ENCODE measurements at places on chromosomes 4 and X.

GRCh38 chrX:28787206-28787605, 200.0 kb downstream of the IL1RAPL1 start:
- no peak for DNase-seq

- no peak for DNase-seq
These were observed 47.5 kb upstream of the SCRG1 start for GRCh38 chr4:173446416-173446815.

GRCh38 chr4:175770555-175770954, 41.5 kb downstream of the GPM6A start:
- no peak for DNase-seq

GRCh38 chrX:110588164-110588563, 207.5 kb downstream of the CHRDL1 start:
- peak; percentile 1 for DNase-seq

DNA sequence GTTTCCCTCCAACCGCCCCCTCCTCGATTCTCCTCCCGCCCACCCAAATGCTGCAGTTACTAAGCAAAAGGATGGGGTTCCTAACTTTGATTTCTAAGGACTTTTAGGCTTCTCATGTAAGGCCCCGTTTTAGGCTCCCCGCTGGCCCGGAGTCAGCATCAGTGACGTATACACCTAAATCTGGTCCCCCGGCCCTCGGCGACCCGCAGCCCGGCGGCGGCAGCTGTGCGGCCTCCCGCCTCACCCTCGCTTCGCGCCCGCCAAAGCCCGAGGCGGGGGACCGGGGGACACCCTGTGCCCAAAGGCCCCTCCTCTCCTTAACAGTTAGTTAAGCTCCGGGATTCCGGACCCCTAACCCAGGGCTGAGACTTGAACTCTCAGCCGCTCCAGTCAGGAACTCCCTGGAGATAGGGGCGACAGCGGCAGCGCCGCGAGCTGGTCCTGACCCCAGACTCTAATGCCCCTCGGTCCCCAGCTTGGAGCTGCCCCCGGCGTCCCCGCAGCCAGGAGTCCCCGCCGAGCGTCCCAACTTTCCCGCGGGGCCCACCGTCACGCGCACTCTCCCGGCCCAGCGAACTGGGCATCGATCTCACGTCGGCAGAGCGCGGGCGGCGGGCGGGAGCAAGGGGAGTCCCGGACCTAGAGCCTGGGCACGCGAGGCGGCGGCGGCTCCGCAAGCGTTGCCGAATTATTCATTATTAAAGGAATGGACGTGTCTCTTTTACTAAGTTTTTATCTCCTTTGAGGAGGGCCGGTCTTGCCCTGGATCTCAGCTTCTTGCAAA, 1.5 kb upstream of the NR3C2 start:
- DNase-seq, result no peak

GRCh38 chr4:38316045-38316444, 348.0 kb upstream of the KLF3 start:
- no peak for DNase-seq

DNA sequence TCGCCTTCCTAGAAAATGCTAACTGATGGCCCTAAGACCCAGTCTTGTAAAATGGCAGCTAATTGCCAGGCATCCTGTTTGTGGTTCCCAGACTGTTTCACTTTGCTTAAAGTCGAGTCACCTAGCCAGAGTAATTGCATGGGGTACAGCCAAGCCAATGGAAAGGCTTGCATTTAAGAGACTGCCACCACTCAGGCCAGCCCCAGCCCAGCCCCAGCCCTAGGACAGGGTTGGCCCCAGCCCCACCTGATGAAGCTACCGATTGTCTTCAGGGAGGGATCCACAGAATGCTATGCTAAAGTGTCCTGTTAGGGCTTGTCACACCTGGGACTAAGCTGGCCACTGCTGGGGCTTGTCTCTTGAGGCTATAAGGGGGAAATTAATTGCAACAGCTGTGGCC, 194.6 kb upstream of the KLF3 start:
- DNase-seq, result no peak

DNA sequence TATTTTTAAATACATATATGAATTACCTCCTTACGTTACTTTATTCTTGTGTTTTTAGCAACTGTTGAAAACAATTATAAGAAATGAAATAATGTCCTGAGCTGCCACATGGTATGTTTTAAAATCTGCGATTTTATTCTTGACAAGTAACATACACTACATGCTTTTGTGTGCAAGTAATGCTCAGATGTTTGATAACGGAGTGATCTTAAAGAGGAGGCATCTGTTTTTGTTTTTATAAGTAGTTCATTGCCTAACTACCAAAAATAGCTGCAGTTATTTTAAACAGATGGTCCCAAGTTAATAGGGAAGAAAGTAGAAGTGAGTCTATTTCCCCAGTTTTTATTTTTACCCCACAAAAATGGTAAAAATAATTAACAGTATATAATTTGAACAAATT, 55.2 kb downstream of the GAB1 start:
- no peak for DNase-seq

GRCh38 chrX:47846040-47846439, 9.3 kb downstream of the ZNF81 start:
- DNase-seq, result no peak

DNA sequence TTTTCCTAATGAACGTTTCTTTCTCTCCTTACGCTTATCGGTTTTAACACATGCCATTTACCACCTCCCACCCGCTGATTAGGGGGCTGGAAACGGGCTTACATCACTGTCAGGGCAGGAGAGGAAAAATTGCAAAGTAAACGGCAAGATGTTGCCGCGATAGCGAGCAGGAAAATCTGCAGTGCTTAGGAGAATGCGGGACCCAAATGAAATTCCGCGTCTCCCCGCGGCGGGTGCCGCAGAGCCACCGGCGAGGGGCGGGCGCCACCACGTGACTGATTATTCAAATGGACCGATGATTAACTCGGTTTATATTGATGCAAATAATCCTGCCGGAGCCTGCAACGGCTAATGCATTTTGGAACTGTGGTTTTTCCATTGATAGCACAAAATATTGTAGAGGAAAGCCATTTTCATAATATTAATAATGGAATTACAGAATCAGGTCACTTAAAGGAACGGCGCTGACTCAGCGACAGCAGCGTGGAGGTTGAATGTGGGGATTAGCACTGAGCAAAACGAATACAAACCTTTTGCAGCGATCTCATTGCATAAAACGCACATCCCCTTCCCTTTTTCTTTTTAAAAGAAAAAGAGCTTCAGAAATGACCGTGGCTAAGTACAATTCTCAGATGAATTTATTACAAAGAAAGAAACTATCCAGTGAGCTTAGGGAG, 224.2 kb downstream of the STIM2 start:
- DNase-seq, result no peak

DNA sequence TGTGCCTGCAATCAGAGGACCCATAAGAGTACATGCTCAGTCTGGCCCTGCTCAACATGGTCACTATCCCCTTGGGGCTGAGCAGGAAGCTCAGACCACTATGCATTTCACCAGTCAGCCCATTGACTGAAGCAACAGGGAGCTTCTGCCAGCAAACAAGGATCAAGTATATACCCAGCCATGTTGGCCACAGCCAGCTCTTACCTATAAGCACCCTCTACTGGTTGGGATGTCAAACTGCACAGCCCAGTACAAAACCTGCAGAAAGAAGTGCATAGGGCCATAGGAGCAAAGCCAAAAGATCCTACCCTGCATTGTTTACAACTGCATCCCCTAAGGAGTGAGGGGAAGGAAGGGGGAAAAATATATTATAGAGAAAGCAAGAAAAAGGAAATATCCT, 214.4 kb upstream of the CPEB2 start:
- DNase-seq, result no peak

DNA sequence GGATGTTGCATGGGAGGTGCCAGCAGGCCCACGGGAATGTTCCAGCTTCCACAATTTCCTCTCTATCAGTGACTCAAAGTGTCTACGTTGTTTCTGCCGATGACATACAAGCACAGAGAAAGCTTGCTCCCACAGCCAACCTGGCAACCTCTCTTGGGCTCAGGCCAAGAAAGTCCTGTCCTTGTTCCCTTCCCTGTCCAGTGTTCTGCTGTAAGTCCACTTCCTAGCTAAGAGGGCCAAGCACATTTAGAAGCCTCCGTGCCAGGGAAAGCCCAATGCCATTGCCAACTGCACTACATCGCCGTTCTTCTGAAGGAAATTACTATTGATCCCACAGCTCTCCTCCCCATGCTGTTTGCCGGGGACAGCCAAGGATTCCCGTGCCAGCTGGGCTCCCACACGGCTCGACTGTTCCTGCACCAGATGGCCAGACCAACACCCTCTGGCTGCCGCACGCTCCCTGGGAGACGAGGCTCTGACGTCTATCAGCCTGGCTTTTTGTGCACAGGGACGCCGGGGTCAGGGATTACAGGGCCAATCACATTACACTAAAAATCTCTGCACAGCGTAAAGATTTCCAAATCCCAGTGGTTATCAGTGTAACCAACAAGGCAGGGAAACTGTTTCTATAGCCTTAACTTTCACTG, 284.0 kb downstream of the BCOR start:
- no peak for DNase-seq

GRCh38 chr4:101153653-101154052, 193.7 kb downstream of the PPP3CA start:
- no peak for DNase-seq

DNA sequence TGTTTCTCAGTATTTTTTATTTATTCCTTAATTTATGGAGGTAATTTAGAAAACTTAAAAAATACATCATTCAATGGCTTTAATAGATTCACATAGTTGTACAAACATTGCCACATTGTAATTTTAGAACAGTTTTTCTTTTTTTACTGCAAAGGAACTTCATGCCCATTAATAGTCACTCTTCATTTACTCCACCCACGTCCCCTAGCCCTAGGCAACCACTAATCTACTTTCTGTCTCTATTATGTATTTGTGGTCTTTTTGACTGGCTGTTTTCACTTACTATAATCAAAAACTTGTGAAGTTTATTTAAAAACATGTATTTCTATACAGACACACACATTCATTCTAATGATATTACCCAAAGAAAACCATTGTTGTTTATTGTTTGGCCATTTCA, 664.8 kb downstream of the GRID2 start:
- no peak for DNase-seq

DNA sequence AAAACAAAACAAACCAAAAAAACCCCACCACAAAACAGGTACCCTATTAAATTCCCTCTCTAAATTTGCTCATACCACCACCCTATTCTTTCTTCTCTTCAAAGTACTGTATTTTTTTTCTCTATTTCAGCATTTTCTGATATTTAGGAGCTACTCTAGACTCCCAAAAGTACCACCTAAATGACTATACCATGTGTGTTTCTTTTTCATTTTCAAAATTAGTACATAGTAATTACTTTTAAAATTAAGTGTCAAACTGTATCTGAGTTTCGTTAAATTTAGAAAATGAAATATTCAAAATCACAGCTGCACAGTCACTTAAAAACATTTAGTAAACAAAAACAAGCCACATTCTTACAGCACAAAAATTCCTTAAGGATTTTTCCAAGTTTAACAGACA, 161.7 kb downstream of the FBXW7 start:
- DNase-seq, result no peak

DNA sequence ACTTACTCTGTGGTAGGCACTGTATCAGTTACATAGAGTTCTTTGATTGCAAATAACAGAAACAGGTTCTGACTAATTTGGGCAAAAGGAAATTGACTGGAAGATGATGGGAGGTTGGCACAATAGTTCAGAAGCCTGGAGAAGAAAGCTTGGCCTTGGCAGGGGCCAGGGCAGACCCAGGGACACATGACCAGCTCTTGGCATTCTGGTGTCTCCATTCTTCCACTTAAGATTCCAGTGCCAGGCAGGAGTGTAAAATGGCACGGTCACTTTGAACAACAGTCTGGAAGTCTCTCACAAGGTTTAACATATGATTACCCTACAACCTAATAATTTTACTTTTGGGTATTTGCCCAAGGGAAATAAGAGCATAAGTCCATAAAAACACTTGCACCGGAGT, 175.9 kb downstream of the BCOR start:
- no peak for DNase-seq

- DNase-seq, result no peak
These were observed 103.3 kb downstream of the PARM1 start for GRCh38 chr4:75036046-75036830.

DNA sequence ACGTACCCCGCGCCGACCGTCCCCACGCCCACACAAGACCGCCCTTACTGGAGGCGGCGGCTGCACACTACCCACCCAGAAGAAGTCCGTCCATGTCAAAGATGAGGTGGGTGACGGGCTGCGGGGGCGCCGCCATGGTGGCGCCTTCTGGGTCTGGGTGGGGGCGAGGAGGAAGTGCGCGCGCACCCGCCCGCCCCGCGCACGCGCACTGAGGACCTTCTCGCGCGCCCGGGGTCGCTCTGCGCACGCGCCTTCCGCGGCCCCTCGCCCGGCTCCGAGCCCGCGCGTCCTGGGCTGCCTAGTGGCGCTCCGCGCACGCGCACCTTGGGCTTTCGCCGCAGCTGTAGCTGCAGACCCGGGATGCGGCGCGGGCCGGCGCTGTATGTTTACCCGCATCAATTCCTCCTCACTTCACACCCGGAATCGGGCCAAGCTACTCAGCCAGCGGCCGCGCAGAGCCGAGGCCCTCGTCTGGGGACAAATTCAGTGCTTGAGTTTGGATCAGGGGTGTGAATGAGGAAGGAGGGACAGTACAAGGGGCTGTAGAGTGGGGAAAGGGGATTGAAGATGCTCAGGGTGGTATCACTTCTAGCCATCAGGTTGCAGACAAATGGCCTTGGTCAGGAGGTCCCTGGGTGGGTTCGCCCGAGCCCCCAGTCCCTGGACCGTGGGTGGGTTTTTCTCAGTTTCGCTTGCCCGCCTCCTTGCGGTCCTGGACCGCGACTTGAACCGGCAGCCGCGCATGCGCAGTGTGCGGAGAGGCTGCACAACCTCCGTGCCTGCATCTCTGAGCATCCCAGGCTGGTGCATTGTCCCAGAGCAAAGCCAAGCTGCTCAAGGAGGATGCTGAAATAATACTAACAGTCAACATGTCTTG, at the start of gene PUDP:
Gene PUDP, minus strand, starts transcription at position 176 of the 877 bp plus-strand sequence. Its CDS starts 40 bp downstream, at position 136.
- peak; percentile 80 for DNase-seq

DNA sequence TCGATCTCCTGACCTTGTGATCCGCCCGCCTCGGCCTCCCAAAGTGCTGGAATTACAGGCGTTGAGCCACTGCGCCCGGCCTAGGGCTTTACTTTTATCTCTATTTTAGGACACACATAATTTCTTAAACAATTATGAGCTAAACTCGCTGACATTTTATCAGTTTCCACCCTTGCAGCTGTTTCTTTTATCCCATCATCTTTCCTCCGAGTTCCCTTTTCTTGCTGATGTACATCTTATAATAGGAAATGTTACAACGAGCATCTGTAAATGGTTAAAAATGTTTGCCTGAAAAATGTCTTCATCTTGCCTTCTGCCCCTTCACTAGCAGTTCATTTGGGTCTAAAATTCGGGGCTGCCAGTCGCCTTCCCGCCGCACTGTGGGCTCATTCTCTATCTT, 41.2 kb downstream of the ZFYVE28 start:
- no peak for DNase-seq

- no peak for DNase-seq
These were observed 344.4 kb upstream of the ACTRT1 start for GRCh38 chrX:128396601-128397000.

GRCh38 chr4:139253713-139254112, 26.3 kb downstream of the MGARP start:
- no peak for DNase-seq
